ENCODE measurements at places on chromosomes 3 and 15.

GRCh38 chr3:186589856-186590579, 19.5 kb downstream of the DNAJB11 start:
- DNase-seq = no peak

DNA sequence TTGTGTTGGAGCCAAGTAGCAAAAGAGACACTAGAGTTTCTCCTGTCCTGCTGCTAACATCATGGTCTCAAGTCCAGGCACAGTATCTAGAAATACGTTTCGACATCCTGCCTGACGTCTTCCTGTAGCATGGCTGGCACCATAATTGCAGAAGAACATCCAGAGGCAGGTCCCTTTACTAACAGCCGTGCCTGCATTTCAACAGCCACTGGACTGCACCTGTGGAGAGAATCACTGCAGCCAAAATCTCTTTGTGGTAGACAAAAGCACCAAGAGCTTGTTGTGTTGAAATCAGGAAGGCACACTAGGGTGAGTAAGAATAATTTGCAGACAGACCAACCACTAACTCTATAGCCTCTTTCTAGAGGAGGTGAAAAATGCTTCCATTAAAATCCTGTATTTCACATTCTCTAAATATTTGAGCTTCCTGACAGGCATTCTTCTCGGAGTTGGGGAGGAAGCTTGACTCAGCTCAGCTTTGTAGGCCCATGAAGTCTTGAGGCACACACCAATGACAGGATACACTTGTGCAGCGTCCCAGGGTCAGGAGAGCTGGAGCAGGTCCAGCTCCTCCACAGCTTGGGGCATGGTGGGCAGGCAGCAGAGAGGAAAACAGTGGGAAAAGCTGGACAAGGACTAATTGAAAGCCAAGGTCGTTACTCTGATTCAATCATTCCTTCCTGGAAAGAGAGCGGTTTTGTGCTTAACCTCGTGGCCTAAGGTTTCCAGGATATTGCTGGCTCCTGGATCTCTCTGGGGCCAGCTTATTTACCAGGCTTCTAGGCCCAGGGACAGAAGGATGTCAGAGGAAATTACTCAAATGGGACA, 244.9 kb downstream of the FAM43A start:
- DNase-seq = no peak

DNA sequence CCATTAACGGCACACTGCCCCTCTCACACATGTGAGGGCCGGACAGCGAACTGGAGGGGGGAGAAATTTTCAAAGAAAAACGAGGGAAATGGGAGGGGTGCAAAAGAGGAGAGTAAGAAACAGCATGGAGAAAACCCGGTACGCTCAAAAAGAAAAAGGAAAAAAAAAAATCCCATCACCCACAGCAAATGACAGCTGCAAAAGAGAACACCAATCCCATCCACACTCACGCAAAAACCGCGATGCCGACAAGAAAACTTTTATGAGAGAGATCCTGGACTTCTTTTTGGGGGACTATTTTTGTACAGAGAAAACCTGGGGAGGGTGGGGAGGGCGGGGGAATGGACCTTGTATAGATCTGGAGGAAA, 1.5 kb downstream of the SOX2 start:
- no peak for DNase-seq

DNA sequence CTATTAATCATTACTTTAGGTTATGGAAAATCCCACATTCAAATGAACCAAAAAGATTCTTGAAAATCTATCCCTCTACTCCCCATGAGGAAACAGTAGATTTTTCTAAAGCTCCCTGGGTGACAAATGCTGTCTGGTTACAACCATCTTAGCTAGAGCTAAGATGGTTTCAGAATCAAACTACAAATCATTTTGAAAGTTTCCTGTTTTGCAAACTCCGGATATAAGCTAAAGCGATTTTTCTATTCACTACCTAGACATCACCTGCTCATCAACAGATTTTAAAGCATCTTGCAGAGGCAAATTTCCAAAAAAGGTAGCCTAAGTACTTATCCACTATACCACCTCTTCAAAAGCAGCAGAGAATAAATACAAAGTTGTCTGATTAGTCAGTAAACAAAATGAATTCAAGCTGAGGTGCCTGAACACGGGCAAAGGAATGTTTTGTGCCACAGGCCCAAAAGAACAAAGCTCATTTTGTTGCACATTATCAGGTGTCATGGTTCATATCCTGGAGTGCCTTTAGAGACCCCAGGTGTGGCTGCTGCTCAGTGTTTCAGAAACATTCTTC, 204.9 kb downstream of the TNIK start:
- DNase-seq = peak; percentile 32

GRCh38 chr3:185457376-185457775, 41.5 kb downstream of the TMEM41A start:
- no peak for DNase-seq

GRCh38 chr3:87082796-87083440, 92.0 kb upstream of the VGLL3 start:
- DNase-seq = peak; percentile 40

DNA sequence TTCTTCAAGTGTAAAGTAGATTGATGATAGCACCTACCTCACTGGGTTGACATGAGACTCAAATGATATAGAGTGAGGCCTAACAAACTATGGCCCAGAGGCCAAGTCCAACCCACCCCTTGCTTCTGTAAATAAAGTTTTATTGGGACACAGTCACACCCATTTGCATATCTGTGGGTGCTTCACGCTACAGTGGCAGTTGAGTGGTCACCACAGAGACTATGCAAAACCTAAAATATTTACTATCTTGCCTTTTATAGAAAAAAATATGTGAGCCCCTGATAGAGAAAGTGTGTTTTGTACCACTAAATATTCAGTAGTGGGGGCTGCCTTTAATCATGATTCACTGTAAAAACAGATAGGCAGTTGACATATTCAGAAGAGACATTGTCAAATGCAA, 38.0 kb downstream of the ACAN start:
- DNase-seq = no peak

GRCh38 chr3:188950832-188951489, 220.8 kb upstream of the TPRG1 start:
- DNase-seq = no peak

GRCh38 chr15:35690698-35691116, 144.7 kb upstream of the DPH6 start:
- DNase-seq = no peak

GRCh38 chr15:61725251-61725650, 335.0 kb downstream of the VPS13C start:
- DNase-seq = no peak

DNA sequence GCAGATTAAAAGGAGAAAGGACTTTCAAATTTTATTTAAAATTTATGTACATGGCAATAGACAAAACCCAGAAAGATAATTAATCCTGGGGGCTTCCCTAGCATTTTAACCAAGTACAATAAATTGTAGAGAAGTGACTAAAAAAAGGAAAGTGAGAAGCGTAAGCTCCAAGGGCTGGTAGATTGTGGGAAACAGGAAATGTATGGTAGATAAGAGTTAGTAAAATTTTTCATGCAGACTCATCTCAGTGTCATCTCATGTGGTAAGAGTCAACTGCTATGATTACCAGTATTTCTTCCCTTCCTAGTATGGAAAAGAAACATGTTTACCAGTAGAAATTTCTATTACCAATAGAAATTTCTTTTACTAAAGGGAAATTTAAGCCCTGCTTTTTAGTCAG, 464.3 kb upstream of the AGTR1 start:
- no peak for DNase-seq

GRCh38 chr15:87949575-87950223, 306.8 kb downstream of the NTRK3 start:
- no peak for DNase-seq

DNA sequence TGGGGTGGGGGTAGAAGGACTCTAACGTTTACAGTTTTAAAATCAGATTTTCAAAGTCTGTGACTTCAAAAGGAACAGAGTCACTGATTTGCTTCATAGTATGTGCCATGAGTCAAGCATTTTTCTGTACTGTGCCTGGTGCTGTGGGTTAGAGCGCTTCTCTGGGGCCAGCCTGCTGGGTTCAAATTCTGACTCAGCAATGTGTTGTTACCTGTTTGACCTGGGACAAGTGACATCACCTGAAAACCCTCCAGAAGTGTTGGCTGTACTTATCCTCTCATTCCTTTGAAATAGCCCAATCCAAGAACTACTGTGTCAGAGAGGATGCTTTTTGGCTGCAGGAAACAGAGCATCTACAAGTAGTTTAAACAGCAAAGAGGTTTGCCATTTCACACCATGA, 101.7 kb downstream of the LSM3 start:
- DNase-seq = no peak

DNA sequence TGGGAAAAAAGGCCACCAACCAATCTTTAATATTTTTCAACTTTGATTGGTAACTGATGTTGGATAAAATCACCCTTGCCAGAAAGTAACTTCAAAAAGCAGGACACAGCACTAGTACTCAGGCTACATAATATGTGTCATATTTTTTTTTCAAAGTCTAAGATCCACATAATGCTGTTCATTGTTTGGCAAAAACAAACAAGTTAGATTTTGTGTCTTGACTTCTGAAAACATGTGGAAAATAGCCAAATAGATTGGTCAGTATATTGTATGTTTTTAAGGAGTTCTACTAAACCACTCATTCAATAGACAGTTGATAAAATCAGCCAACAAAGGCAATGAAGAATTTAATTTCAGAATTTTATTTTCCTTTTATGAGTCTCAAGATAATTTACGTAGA, 111.7 kb upstream of the CCDC54 start:
- no peak for DNase-seq

GRCh38 chr15:78663703-78664102, 22.7 kb upstream of the CHRNB4 start:
- no peak for DNase-seq

DNA sequence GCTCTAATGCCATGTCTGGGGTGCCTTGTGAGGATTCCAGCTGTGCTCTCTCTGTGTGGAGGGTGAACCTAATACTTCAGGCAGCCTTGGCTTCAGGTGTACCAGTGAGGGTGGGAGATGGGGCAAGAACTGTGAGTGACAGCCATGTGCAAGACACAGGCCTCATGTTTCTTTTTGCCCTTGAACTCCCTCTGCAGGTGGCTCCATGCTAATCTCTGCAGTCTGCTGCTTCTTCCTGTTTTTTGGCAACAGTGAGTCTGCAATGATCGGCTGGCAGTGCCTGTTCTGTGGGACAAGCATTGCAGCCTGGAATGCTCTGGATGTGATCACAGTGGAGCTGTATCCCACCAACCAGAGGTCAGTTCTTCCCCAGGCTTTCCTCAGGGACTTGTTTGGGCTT, 189.3 kb downstream of the SV2B start:
- DNase-seq = no peak

- DNase-seq = no peak
Measured at GRCh38 chr3:236881-237280, 40.3 kb downstream of the CHL1 start.

GRCh38 chr15:75107908-75108838, 84.8 kb downstream of the PPCDC start:
- peak; percentile 57 for DNase-seq

GRCh38 chr15:40466426-40467260, 4.1 kb upstream of the CHST14 start:
- no peak for DNase-seq

GRCh38 chr3:190192087-190192486, 71.4 kb upstream of the P3H2 start:
- no peak for DNase-seq

GRCh38 chr15:62691008-62691407, 351.5 kb upstream of the TPM1 start:
- no peak for DNase-seq

- no peak for DNase-seq
Measured at GRCh38 chr3:33099109-33099645, 2.2 kb upstream of the GLB1 start.

DNA sequence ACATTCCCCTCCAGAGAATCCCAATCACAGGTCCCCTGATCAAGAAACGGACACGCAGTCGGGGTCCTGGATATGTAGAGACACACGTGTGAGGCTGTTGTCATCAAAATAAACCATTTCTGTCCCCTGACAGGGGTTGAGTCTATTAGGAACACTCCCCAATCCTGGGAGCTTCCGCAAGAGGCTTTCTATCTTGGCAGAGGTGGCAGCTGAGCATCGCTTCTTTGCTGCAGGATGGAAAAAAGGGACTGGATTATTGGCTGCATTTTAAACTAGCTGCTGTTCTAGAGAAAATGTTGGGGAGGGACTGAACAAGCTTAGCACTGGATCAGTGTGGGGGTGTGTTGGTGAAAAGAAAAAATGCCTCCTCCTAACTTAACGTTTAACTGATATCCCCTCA, 2.5 kb upstream of the CNTN4 start:
- no peak for DNase-seq

GRCh38 chr15:72179950-72180581, 17.5 kb downstream of the GRAMD2A start:
- no peak for DNase-seq

DNA sequence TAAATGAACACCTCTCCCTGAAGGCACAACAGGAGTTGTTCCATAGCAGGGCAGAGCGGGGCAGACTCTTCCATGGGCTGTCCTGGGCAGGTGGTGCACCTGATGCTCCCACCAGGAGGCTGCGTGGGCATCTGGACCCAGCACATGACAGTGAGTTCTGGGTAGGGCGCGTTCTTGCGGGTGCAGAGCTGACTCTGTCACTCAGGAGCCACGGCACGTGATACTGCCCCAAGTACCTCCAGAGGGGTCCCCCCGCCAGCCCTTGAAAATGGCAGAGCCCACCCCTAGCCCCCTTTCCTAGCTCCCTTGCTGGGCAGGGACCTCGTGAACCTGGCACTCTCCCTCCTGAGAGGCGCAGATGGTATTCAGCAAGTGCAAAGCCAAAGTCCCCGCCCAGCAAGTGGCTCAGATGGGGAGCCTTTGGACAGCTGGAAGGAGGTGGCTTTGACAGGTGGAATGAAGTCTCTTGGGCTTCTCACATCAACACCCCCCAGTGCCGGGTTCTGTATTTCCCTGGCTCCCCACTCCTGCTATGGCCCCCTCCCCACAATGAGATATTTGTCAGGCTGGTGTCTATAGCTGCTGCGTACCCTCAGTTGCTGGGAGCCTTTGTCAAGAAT, 172.1 kb downstream of the TBC1D2B start:
- DNase-seq = no peak

- DNase-seq = no peak
Measured at GRCh38 chr3:194124193-194124592, 11.8 kb upstream of the HES1 start.

DNA sequence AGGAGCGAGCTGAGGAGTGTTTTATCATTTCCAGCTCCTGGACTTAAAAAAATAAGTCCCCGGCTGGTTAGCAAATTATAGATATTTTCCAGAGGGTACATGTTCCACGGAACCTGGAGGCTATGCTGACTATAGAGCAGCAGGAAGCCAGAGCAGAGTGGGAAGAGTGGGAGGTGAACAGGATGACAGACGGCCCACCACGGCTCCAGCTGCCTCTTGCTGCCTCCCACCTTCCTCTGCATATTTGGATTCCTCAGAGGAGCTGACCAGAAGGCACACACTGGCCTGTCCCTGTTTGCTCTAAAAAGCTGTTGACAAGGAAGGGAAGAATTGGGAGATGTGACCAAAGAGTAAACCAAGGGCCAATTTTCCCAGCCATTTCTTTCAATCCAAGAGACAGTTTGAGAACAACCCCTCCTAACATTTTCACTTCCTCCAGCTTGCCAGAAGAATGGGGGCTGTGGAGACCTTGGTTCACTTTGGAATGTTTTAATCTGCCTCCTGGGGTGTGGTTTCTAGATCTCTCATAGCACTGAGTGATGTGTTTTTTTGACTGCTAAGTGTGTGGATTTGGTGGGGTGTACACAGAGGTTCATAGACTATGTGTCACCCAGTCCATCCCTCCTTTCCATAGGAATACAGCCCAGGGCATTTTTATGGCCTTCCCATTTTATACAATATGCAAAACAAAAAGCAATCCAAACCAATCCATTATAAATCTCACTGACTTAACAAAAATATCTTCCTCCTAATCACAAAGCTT, 36.8 kb downstream of the HGD start:
- no peak for DNase-seq

- DNase-seq = no peak
Measured at GRCh38 chr15:45548753-45549520, 26.4 kb upstream of the SLC30A4 start.

GRCh38 chr15:79431636-79432344, at the start of gene MINAR1:
TSS of gene MINAR1 (plus strand) at chr15:79432336. CDS start at chr15:79456148, 23,812 bp downstream.
- DNase-seq = peak; percentile 29
